HS-27A (cell line): ENCODE measurements at places on chromosomes 16 and 17.

DNA sequence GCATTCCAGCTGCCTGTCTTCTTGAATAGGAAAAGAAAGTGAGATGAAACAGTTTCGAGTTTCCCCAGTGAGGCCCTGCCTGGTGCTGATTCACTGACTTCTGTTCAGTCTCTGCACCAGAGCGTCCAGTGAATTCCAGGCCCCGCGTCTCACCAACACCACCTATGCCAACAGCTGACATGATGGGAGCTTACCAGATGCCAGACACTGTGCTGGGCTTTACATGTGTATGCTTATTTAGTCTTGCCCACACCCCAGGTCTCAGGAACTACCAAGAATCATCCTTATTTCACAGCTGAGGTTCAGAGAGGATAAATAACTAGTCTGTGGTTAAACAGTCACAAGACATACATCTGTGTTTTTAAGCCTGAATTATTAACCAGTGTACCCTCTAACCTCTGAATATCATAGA lies 29.1 kb upstream of the IRX6 start:
- DNase-seq = no peak

GRCh38 chr17:42704490-42704836 lies 22.1 kb downstream of the CNTNAP1 start:
- DNase-seq = no peak

GRCh38 chr16:21628772-21629171 lies 23.6 kb downstream of the IGSF6 start:
- DNase-seq = no peak

- DNase-seq = no peak
Measured at GRCh38 chr16:27723711-27724481, 174.0 kb downstream of the KATNIP start.

DNA sequence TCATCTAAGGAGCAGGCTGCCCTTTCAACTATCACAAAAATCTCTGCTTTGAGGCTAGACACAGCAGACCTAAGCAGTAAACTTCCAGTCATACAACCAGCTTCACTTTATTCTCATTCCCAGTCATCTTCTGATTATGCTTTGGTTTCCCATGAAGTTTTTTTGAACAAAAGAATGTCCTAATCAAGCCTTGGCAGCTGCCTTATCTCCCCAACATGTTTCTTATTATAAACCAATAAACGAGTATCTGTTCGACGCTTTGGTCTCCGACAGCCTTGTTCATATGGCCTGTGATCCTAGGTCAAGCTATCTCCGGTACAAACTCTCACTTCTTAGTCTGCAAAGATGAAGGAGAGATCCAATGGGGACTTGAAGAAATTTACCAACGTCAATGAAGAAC lies 47.4 kb upstream of the CDYL2 start:
- no peak for DNase-seq

- DNase-seq = no peak
Measured at GRCh38 chr16:85512808-85513115, 100.4 kb upstream of the GSE1 start.

GRCh38 chr17:31527606-31528005 lies 136.1 kb downstream of the RAB11FIP4 start:
- no peak for DNase-seq

DNA sequence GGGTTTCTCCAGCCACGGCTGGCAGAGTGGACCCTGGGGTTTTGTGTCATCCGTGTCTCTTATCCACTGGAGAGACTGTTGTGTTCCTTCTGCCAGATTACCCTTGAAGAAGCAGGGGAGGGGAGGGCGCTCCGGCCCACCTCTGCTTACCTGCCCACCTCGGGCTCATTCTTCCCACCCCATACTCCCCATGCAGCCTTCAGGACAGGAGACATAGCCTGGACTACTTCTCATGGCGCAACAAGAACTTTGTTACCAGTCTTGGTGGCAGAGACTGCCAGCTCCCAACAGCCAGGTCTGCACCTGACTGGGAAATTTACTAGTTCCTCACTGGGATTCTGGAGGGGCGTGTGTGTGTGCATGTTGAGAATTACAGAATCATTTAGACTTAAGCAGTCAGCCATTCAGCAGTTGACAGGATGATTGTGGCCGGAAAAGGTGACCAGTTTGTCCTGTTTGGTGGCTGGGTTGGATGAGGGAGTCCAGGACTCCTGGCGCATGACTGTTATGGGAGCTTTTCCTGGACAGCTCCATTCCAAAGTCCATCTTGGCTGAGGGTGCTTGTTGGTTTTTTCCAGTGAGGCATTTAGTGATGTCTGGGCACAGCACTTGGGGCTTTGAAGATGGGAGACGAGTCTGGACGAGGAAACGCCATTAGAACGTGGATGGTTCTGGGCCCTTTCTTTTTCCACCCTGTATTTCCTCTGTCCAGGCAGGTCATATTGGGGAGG lies 8.7 kb downstream of the GSE1 start:
- no peak for DNase-seq

DNA sequence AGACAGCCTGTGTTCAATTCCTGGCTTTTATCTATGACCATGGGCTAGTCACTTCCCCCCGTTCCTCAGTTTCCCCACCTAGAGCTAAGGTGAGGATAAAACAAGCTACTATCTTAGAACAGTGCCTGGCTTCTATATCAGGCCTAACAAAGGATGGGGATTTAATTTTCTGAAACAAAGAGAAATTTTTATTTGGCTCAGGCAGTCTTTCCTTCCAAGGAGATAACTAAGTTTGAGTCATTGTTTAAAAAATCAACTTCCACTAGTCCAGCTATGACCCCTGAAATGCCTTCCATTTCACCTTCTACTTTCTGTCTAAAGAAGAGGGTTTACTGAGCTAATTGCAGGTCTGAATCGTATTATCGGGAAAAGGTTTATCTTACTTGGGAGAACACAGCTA lies 99.0 kb downstream of the CMIP start:
- no peak for DNase-seq

DNA sequence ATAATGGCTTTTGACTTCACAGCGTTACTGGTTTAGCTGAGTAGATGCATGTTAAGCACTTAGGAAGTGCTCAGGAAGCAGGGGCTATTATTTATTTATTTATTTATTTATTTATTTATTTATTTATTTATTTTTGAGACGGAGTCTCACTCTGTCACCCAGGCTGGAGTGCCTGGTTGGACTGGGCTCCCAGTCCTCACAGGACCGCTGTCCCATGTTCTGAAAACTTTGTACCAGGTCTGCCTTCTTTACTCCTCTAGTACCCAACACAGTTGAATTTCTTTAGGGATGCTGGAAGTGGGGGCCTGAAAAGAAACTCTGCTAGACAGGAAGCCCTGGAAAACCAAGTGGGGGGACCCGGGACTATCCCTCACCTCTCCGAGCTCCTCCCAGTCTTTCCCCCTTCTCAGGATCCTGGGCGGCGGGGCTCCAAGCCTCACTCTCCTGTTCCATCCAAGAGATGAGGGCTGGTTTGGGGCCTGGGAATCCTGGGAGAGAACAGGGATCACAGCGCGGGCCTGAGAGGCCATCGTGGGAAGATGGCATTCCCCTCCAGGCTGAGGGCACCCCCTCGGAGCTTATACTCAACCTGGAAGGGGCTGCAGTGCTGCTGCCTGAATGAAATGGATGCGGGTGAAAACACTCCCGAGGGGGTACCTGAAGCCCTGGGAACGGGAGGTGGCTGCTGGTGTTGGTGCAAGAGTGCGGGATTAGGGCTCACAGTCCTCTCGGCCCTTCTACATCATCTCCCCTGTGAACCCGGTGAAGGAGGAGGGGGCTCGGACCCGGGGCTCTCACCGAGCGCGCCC lies 674 bp downstream of the ZNF688 start:
- DNase-seq = no peak

DNA sequence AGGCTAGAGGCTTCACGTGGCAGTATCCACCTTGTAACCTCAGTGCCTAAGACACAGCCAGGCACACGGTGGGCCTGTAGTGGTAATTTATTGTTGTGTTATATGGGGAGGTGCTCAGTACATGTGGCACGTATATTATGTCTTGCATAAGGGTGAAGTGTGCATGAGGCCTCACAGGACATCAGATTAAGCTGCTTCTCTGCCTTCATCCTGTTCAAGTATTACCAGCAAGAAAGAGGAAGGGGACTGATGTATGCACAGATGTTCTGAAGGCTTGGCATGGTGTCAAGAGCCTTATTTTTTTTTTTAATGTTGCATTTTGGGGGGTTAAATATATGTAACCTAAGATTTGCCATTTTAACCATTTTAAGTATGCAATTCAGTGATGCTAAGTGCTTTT lies 71.6 kb downstream of the ABCC1 start:
- DNase-seq = no peak

DNA sequence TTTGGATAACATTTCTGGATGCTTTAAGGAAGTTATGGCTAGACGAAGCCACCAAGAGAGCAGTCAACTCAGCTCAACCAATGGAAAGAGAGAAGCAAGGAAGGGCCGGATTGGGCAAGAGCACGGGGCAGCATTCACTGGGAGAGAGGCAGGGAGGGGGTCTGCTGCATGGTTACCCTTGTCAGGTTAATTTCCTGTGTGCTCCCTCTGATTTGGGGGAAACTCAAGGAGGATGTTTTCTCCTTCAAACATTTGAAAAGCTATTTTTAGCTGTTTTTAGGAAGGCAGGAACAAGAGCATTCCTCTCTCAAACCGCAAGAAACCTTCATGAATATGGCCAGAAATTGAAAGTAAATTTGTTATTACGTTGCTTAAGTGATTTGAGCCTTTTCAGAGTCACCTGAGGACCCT lies 118.5 kb upstream of the ZFHX3 start:
- no peak for DNase-seq

- DNase-seq = peak; percentile 71
Measured at GRCh38 chr16:25012525-25012991, 2.6 kb downstream of the ARHGAP17 start.

- DNase-seq = no peak
Measured at GRCh38 chr17:21090902-21091618, 35.7 kb upstream of the DHRS7B start.

- no peak for DNase-seq
Measured at GRCh38 chr17:60107526-60108257, 29.0 kb upstream of the HEATR6 start.
